ENCODE measurements at places on chromosomes 2 and 18.

GRCh38 chr2:189254268-189254883 is 74.8 kb upstream of the COL5A2 start:
- DNase-seq: no peak

DNA sequence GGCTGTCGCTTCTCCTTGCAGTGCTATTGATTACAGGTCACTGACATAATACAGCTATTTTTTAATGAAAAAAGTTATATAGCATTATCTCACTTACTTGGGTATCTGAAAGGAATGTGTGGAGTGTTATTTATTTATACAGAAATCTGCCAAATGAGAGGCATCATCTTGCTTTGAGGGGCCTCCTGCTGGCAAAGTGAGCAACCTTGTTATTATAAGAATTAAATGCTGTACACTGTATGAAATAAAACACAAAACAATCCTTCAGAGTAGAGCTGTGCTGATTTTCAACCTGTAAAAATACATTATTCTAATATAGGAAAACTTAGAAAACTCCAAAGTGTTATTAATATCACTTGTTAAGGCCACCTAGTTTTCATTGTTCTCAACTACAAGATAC is 20.9 kb downstream of the ERBB4 start:
- no peak for DNase-seq

GRCh38 chr2:39547811-39548719 is 111.0 kb upstream of the MAP4K3 start:
- DNase-seq: no peak

GRCh38 chr2:73821669-73822068 is 7.1 kb upstream of the STAMBP start:
- DNase-seq: no peak

DNA sequence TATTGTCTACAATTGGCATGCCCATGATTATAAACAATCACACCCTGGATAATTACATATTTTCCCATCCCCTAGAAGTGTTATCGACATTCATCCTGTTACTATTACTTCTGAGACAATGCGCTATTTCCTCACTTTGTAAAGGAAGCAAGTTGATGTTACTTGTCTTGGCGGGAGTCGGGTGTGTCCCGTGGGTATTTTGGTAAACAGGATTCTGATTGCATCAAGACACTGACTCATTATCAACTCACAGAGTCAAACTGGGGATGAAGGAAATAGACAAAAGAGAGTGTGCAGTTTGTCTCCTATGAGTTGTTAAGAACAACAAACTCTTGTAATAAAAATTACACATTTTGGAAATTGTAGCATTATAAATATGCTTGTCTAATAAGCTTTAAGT is 142.7 kb downstream of the GALR1 start:
- no peak for DNase-seq

GRCh38 chr2:68278169-68278568 is 25.8 kb upstream of the PPP3R1 start:
- DNase-seq: no peak

- no peak for DNase-seq
Observed at GRCh38 chr2:140200307-140200706, 1420.1 kb upstream of the NXPH2 start.

DNA sequence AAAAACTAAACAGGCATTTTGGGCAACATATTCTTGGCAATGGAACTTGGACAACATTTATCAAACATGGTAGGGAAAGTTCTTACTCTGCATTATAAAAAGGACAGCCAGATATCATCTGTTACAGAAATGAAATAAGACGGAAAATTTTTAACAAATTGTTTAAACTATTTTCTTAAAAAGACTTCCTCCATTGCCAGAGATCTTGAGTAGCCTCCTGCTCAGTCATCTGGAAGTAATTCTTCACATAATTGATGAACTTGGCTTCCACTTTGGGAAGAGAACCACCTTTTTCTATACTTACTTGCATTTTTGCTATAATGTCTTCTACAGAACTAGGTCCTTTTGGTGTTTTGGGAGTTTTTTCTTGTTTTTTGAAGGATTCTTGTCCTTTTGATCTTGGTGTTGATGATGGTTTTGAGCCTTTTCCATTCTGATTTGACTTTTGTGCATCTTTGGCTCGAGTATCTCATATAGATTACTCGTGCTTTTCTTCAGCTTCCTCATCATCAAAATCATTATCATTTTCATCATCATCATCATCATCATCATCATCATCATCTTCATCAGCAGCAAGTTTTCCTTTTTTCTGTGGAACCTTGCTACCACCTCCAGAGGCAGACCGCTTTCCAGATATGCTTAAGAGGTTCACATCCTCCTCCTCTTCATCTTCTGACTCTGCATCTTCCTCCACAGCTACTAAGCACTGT is 66.2 kb downstream of the CD28 start:
- DNase-seq: no peak

DNA sequence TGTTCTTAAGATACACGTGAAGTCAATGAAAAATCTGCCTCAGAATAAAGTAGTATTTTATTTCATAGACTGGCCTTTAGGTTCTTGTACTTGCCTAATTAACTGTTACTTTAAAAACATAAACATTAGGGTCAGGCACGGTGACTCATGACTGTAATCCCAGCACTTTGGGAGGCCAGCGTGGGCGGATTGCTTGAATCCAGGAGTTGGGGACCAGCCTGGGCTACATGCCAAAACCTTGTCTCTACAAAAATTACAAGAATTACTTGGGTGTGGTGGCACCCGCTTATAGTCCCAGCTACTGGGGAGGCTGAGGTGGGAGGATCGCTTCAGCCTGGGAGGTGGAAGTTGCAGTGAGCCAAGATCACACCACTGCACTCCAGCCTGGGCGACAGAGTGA is 16.0 kb upstream of the SNORC start:
- peak; percentile 64 for DNase-seq

- no peak for DNase-seq
Observed at GRCh38 chr18:12819841-12820240, 64.2 kb downstream of the PTPN2 start.

DNA sequence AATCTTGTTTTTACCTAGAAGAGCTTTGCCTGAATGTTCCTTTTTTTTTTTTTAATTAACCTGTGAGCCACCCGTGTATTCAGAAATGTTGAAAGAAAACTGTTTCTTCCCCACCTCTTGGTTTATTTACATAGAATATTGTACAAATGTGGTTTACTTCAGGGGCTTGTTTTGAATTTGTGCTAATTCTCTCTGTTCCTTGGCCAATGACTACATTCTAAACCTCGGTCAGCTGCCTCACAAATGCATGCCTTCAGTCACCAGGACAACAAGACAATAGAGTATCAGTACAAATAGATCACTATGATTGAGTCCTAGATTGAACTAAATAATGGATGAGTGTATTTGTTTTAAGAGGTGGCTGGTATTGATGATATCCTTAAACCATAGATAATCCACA is 36.0 kb downstream of the AGFG1 start:
- DNase-seq: no peak

GRCh38 chr2:118845522-118846441 is 1.7 kb downstream of the EN1 start:
- no peak for DNase-seq

- DNase-seq: no peak
Observed at GRCh38 chr18:59839931-59840685, 59.7 kb upstream of the PMAIP1 start.

DNA sequence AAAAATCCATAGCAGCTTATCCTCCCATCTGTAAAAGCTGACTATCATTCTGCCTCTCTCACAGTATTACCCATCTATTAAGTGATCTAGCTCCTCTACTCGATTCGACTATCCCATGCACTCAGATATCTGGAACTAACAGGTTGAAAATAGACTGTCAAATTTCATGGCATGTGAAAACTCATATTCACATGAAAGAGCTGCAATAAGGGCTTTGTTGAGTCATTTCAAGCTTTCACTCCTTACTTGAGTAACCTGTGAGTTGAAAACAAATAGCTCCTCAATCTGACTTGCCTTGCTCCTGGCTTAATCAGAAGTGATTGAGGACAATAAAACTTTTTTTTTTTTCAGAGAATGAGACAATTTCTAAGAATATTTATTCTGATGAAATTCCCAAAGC is 192.4 kb upstream of the ERBB4 start:
- DNase-seq: no peak

GRCh38 chr18:55083461-55083860 is 124.2 kb upstream of the CCDC68 start:
- DNase-seq: no peak

DNA sequence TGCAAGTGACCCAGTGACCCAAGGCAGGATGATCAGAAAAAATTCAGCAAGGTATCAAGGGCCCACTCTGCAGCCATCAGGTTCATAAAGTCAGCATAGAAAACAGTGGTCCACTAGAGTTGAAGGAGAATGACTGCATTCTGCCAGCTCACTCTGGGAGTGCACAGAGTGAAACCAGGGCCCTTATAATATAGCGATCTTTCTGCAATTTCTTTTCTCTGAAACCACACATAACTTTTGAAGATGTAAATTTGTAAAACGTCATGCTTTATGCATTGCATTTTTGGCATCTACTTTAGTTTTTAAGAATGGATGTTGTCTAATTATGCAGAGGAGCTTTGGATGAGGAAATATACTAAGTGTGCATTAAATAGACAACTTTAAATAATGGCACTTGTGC is 225.0 kb upstream of the SMIM21 start:
- DNase-seq: no peak

DNA sequence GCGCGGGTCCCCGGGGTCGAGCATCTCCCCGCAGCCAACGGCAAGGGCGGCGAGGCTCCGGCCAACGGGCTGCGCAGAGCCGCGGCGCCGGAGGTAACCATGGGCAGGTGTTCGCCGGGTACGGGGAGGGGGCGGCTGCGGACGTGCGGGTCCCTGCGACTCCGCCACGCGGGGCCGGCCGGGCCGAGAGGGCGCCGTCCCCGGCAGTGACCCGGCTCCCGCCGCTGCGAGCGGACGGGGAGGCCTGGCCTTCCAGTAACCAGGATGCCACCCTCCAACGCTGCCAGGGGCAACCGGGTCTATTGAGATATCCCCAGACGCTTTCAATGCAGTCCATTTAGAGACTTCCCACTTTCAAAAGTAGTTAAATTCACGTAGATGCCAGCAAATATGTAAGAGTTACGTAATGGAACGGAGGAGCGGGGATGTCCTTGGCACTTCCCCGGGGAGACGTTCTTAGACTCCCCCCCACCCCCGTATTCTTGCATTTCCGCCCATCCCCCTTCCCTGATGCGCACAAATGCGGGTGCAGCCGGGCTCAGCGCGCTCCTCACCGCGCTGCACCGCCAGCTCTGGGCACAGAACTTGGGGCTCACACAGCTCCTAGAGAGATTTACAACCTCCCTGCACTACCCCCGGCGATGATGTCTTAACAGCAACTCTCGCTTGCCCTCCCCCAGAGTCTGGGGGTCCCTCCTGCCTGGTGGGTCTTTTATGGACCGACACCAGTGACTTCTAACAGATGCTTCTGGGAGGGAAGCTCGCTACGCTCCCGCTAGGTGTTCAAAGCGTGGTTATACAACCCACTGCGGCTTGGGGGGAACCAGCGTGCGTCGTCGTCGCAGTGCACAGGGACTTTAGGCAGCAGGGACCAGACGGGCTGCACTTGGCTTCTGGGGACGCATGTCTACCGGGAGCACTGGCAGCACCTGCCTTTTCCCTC is 657 bp downstream of the SGPP2 start:
- peak; percentile 52 for DNase-seq

DNA sequence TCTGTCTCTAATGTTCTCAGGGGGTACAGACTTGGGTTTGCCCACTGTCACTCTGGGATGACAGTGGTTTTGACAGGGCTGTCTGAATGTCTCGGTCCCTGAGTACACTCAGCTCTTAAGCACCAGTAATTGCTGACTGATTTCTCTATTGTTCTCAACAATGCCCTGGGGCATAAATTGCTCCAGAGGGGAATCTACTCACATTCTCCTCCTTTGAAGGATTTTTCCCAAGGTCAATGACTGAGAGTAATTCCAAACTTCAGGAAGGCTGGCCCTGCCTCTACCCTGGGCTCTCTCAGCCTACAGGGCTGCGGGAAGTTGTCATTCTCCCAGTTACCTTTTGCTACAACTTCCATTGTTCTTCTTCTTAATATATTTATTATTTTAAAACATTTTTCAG is 36.5 kb downstream of the MC2R start:
- DNase-seq: no peak

- no peak for DNase-seq
Observed at GRCh38 chr18:37261246-37261840, 304.3 kb downstream of the CELF4 start.

GRCh38 chr2:180829836-180830235 is 150.6 kb upstream of the UBE2E3 start:
- no peak for DNase-seq

GRCh38 chr2:11914455-11914854 is 168.0 kb downstream of the LPIN1 start:
- DNase-seq: no peak

GRCh38 chr2:167853717-167854116 is 393.7 kb downstream of the STK39 start:
- no peak for DNase-seq

GRCh38 chr2:165678882-165679281 is 115.2 kb downstream of the GALNT3 start:
- no peak for DNase-seq

GRCh38 chr2:98901702-98902101 is 34.3 kb downstream of the CRACDL start:
- DNase-seq: no peak

DNA sequence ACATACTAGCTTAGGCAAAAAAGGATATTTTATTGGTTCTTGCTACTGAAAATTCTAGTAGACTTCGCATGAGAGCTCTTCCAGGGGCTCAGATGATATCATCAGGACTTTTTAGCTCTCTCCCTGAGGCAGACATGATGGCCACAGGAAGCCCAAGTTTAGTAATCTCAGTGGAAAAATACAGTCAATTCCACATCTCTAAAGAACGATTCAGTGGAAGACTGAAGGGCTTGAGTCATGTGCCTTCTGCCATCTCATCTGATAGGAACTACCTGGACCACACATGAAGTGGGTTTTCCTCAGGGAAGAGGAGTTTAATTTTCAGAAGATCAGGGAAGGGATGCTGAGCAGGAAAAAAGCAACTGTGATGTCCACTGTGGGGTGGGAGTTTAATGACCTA is 117.3 kb downstream of the TTC27 start:
- no peak for DNase-seq

- DNase-seq: no peak
Observed at GRCh38 chr2:129062146-129062912, 743.7 kb upstream of the HS6ST1 start.

- DNase-seq: no peak
Observed at GRCh38 chr2:727071-727470, 49.9 kb upstream of the TMEM18 start.

DNA sequence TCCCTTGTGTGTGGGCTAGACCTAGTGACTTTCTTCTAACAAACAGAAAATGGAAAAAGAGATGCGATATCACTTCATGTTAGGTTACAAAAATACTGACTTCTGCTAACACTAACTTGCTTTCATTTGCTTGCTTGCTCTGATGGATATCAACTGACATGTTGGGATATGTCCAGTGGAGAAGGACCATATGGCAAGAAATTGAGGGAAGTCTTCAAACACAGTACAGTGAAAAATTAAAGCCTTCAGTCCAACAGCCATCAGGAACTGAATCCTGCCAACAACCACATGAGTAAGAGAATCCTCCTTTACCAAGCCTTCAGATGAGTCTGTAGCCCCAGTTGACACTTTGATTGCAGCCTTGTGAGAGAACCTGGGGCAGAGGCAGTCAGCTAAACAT is 143.9 kb downstream of the MAIP1 start:
- no peak for DNase-seq

GRCh38 chr2:119741001-119741400 is 18.7 kb upstream of the PTPN4 start:
- no peak for DNase-seq
